Right atrium auricular region (tissue), 2 donors: ENCODE measurements at places on chromosomes 5 and 9. TPM values are rescaled to one million over a fixed set of nuclear protein-coding genes. Genes with fewer than 3 reads are reported as not detected.
A peak's percentile ranks its signal among the peaks of the same experiment; 100 is the strongest.

Gene CENPH
- total RNA-seq, result 1.3 TPM

Gene DCTN3
- 154 TPM for total RNA-seq

Gene DIPK1B
- total RNA-seq, result 45.7 TPM

DNA sequence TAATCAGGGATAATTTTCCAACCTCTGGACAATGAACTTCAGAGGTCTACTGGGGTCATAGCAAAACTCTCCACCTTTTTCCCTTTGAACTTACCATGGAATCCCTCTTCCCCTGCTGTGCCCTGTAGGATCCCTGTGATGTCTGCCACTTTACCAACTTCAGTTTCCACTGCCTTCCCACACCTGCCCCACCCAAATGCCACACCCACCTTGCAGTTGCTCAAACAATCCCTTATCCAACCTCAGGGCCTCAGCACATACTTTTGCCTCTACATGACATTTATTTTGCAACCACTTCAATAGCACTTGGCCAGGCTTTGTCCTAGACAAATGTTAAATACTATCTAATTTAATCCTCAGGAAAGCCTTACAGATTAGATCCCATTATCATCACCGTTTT lies 463.7 kb upstream of the WWC1 start:
- no peak for DNase-seq

DNA sequence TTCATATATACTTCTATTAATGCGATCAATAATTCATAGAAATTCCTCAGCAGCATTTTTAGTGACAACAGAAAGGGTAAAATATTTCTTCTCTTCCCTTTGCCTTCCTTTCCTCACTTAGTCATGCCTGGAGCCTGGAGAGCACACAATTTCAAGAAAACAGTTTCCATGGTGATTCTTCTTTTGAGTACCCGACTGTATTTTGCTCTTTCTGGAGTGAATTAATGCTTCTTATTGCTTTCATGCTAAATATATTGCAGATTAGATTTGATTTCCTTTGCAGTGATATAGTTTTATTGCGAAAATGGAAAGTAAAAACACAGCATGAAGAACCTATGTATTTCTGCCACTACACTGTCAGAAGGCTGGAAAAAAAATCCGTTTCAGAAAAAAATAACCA lies 153.5 kb downstream of the PPP2R2B start:
- DNase-seq, result no peak

GRCh38 chr9:118711843-118712242 lies 657.4 kb downstream of the BRINP1 start:
- DNase-seq, result no peak

Gene MED27
- 12.5 TPM for total RNA-seq

- no peak for DNase-seq
Measured at GRCh38 chr5:41768692-41769091, 101.5 kb downstream of the OXCT1 start.

GRCh38 chr5:57692582-57693487 lies 210.2 kb upstream of the ACTBL2 start:
- peak; percentile 90 for DNase-seq

Gene FAM163B
- 1.7 TPM for total RNA-seq
